ENCODE measurements at places on chromosomes 6 and 20. TPM values are rescaled to one million over a fixed set of nuclear protein-coding genes. Genes with fewer than 3 reads are reported as not detected.

Gene PLA2G7
- not detected for total RNA-seq

Gene GABRR1
- total RNA-seq, result not detected

Gene SLC17A9
- not detected for total RNA-seq

Gene ATP9A
- total RNA-seq, result 11.1 TPM

Gene CCDC170
- total RNA-seq, result 0.16 TPM

Gene BPI
- total RNA-seq, result not detected

Gene SAMD5
- total RNA-seq, result 0.48 TPM

Gene RBM38
- 37.7 TPM for total RNA-seq

Gene SEL1L2
- not detected for total RNA-seq

Gene ZBTB46
- total RNA-seq, result 0.86 TPM

Gene AIF1
- total RNA-seq, result not detected

Gene SIRPD
- not detected for total RNA-seq

Gene RIPPLY2
- not detected for total RNA-seq

Gene FERMT1
- 13.4 TPM for total RNA-seq

Gene PDSS2
- 5.1 TPM for total RNA-seq

Gene CLPSL2
- total RNA-seq, result 2.0 TPM

Gene ATG5
- 26.1 TPM for total RNA-seq

Gene RFX6
- total RNA-seq, result not detected

Gene ULBP2
- 3.6 TPM for total RNA-seq

Gene RAET1L
- 0.44 TPM for total RNA-seq

Gene IP6K3
- 0.80 TPM for total RNA-seq

Gene ECHDC1
- 37.3 TPM for total RNA-seq

Gene RSPO3
- 85.2 TPM for total RNA-seq

Gene TRIM15
- total RNA-seq, result not detected

Gene CST1
- total RNA-seq, result 0.44 TPM

Gene OR2B6
- total RNA-seq, result 0.14 TPM

Gene WASF1
- total RNA-seq, result 10.8 TPM

Gene EFCAB8
- total RNA-seq, result not detected

Gene WFDC5
- total RNA-seq, result not detected

Gene SIRPB2
- 0.09 TPM for total RNA-seq

Gene RCAN2
- not detected for total RNA-seq

Gene SNAP25
- 18.9 TPM for total RNA-seq

Gene GSTA2
- not detected for total RNA-seq

Gene ENPP3
- not detected for total RNA-seq

Gene CYP24A1
- 193 TPM for total RNA-seq

Gene GRM1
- 0.02 TPM for total RNA-seq

Gene TGM3
- total RNA-seq, result not detected

Gene VARS1
- 47.4 TPM for total RNA-seq

Gene TFAP2A
- 11.9 TPM for total RNA-seq

Gene SLC22A3
- total RNA-seq, result 49.6 TPM

Gene HLA-DRA
- not detected for total RNA-seq

Gene PSORS1C1
- total RNA-seq, result 6.1 TPM

Gene PHACTR3
- total RNA-seq, result 0.32 TPM

Gene TCF21
- total RNA-seq, result not detected

Gene ZNF334
- not detected for total RNA-seq

Gene LYRM2
- total RNA-seq, result 32.7 TPM

Gene CDSN
- total RNA-seq, result not detected

Gene PGC
- total RNA-seq, result not detected

Gene GPX5
- total RNA-seq, result not detected

Gene HMGCLL1
- total RNA-seq, result 0.14 TPM

Gene PRICKLE4
- 0.81 TPM for total RNA-seq

Gene BAG2
- total RNA-seq, result 8.0 TPM
